ENCODE measurements at places on chromosomes 1 and 21.

DNA sequence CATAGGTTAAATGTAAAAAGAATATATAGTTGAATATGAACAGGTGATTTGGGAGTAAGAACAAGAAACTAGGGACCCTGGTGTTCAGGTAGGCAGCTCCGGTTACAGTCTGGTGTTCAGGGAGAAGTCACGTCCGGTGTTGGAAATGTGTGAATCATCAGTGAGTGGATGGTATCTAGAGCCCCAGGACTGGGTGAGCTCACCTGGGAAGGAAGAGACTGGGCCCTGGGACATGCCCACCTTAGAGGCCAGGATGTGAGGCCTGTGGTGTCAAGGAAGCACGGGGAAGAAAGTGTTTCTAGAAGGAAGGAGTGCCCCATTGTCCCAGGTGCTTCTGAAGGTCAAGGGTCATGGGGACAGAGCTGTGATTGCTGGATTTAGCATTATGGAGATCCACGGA lies 1.5 kb upstream of the GJB3 start:
- H3K27me3 ChIP-seq, result peaks cover 90% of the 10 kb centered on the region
- H3K27ac ChIP-seq, result no peak overlapping the region
- DNase-seq, result no peak
- H3K4me3 ChIP-seq, result no peak overlapping the region

DNA sequence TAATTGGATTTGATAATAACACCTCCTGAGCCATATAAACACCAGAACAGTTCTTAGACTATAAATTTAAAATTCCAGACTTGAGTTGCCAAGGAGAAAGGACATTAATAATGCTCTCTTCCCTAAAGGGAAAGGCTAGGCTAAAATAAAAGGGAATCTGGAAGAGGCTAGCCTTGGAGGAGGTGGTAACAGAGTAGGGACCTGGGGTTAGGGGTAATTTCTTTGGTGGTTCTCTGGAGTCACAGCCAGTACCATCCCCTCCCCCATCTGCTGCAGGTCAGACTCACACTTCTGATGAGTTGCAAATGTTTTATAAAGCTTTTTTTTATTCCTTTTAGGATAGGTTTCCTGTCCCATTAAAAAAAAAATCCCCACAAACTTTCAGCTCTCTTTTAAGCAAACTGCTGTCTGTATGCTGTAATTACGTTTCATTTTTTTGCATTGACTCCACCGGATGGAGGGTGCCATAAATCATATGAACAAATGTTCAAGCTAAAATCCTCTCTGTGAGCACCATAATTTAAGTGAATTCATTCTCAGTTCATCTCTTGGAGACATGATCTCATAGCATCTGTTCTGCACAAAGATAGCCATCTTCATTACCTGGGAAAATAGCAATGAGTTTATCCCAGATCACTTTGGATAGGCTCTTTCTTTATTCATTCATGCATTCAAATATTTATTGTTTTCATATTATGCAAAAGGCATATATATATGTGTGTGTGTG lies 379.6 kb downstream of the TTLL7 start:
- no peaks in the 10 kb centered on the region for H3K27me3 ChIP-seq
- no peak overlapping the region for H3K4me3 ChIP-seq
- H3K4me1 ChIP-seq, result no peaks in the 10 kb centered on the region
- no peak for DNase-seq
- no peaks in the 10 kb centered on the region for H3K36me3 ChIP-seq
- H3K27ac ChIP-seq, result no peak overlapping the region

GRCh38 chr21:32087447-32087846 lies 191.4 kb downstream of the MIS18A start:
- H3K27ac ChIP-seq, result no peak overlapping the region
- H3K27me3 ChIP-seq, result peaks cover 8% of the 10 kb centered on the region
- H3K36me3 ChIP-seq, result no peaks in the 10 kb centered on the region
- H3K4me3 ChIP-seq, result no peak overlapping the region

GRCh38 chr1:22575532-22576149 lies 12.4 kb downstream of the EPHA8 start:
- H3K4me3 ChIP-seq, result no peak overlapping the region
- no peak overlapping the region for H3K27ac ChIP-seq
- H3K27me3 ChIP-seq, result peaks cover 40% of the 10 kb centered on the region
- DNase-seq, result no peak
- H3K4me1 ChIP-seq, result peaks cover 6% of the 10 kb centered on the region

DNA sequence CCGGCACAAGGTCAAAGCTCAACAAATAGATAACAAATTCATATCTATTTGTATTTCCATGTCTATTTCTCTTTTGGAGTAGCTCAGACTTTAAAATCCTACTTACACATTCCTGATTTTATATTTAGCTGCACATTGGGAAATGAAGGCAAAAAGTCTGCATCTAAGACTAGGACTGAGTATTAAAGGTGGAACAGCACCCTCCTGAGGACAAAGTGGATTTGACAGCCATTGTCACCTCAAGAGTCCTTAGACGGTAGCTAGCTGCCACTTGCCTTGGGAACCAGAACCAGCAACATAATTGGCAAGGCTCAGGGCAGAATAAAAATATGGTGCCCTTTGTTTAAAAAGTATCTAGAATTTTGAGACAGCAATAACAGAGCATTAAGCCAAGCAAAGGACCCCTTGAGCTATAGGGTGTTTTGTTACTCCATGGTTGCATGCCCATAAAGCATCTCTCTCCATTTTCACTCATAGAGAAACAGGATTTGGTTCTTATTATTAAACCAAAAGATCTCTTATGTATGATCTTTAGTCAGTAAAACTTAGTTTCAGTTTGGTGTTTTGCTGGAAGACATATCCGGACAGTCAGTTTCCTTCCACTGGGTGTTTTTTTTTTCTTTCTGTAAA lies 30.0 kb upstream of the SGIP1 start:
- H3K27ac ChIP-seq, result no peak overlapping the region
- peaks cover 14% of the 10 kb centered on the region for H3K4me1 ChIP-seq
- H3K27me3 ChIP-seq, result no peaks in the 10 kb centered on the region
- no peak overlapping the region for H3K4me3 ChIP-seq
- H3K36me3 ChIP-seq, result no peaks in the 10 kb centered on the region
- DNase-seq, result peak; percentile 17

DNA sequence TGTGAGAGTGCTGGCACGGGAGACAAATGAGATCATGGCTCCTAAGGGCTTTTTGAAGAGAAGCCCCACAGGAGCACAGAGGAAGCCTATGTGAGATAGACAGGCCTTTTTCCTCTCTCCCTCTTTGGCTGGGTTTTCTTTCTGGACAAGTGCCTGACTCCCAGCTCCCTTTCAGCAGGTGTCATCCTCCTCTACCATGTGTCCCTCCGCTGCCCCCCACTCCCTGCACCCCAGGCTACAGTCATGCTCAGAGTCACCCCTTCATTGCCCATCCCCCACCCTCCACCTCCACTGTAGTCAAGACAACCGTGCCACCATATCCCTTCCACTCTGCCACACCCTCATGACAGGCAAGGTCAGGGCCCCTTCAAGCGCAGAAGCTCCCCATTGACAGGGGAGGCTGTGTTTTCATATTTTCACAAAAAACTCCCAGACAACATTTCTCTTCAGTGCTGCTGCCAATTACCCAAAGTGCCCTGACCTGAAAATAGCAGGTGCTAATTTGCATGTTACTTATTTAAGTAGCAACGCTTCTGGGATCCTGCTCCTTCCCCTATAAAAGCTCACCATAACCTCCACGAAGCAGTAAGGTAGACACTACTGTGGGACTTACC lies 92.1 kb upstream of the IPO9 start:
- H3K36me3 ChIP-seq, result no peaks in the 10 kb centered on the region
- DNase-seq, result no peak

GRCh38 chr1:197127246-197127912 lies 19.1 kb downstream of the ASPM start:
- H3K4me1 ChIP-seq, result no peaks in the 10 kb centered on the region
- H3K27me3 ChIP-seq, result no peaks in the 10 kb centered on the region
- H3K36me3 ChIP-seq, result no peaks in the 10 kb centered on the region
- DNase-seq, result no peak

- peaks cover 4% of the 10 kb centered on the region for H3K4me1 ChIP-seq
- no peak overlapping the region for H3K4me3 ChIP-seq
- H3K27me3 ChIP-seq, result peaks cover 22% of the 10 kb centered on the region
- no peaks in the 10 kb centered on the region for H3K36me3 ChIP-seq
These were observed 33.5 kb downstream of the GPA33 start for GRCh38 chr1:167056529-167057231.

GRCh38 chr21:44390886-44391285 lies 37.5 kb downstream of the TRPM2 start:
- DNase-seq, result no peak
- H3K36me3 ChIP-seq, result no peaks in the 10 kb centered on the region

DNA sequence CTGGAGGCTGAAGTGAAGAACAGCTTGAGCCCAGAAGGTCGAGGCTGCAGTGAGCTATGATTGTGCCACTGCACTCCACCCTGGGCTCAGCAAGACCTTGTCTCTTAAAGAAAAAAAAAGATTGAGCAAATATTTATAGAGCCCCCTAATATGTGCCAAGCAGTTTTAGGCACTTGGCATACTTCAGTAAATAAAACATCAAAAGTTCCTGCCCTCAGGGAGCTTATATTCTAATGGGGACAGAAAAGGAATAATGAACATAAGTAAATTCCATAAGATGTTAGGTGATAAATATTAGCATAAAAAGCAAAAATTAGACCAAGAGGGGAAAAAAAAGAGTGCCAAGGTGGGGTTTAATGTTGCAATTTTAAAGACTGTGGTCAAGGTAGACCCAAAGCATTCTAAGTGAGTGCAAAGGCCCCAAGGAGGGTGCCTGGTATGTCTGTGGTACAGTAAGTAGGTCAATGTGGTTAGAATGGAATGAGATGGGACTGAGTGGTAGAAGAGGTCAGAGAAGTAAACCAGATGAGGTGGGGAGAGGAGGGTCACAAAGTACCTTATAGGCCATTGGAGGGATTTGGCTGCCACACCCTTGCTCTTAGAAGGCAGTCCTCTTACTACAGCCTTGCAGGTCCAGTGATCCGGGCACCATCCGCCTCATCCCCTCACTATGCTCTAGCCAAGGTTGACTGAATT lies 2.2 kb upstream of the TOE1 start:
- no peak for DNase-seq
- H3K27ac ChIP-seq, result no peak overlapping the region
- H3K4me1 ChIP-seq, result peaks cover 51% of the 10 kb centered on the region
- peaks cover 27% of the 10 kb centered on the region for H3K36me3 ChIP-seq

GRCh38 chr1:96464066-96464465 lies 257.5 kb upstream of the PTBP2 start:
- no peaks in the 10 kb centered on the region for H3K4me1 ChIP-seq
- no peak overlapping the region for H3K4me3 ChIP-seq
- DNase-seq, result no peak
- no peaks in the 10 kb centered on the region for H3K36me3 ChIP-seq
- no peaks in the 10 kb centered on the region for H3K27me3 ChIP-seq

DNA sequence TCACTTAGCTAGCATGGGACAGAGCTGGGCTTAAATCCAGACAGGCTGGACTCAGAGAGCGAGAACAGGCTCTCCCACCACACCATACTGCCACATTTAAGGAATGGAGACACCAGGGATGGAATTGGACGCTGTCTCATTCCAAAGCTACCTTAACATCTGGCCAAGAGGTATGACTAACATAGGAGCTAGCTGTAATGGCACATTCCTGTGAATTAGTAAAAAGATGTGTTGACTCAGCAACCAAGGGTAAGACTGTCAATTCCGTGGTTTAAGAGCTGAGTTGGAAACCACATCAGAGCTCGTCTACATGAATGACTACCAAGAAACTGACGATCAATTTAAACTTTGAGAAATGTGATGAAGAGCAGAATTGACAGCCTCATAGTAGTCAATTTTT lies 8.3 kb upstream of the TNFRSF9 start:
- DNase-seq, result no peak
- no peaks in the 10 kb centered on the region for H3K36me3 ChIP-seq
- H3K4me3 ChIP-seq, result no peak overlapping the region
- H3K4me1 ChIP-seq, result peaks cover 6% of the 10 kb centered on the region

DNA sequence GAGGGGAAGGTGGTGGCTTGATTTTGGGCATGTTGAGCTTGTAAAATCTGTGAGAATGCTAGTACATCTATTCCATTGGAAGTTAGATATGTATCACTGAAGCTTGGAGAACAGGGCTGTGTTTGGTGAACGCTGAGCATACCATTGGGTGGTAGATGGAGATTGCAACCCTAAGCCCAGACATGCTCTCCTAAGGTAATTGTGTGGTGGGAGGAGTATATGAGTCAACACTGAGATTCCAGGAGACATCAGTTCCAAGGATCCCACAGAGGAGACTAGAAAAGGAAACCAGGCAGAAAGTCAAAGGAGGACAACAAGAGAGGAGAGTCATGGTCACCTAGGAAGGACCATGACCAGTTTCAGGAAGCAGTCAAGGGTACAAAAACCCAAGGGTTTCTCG lies 60.4 kb downstream of the KIF21B start:
- H3K4me3 ChIP-seq, result no peak overlapping the region
- DNase-seq, result no peak
- no peak overlapping the region for H3K27ac ChIP-seq
- no peaks in the 10 kb centered on the region for H3K36me3 ChIP-seq
- peaks cover 32% of the 10 kb centered on the region for H3K27me3 ChIP-seq

- DNase-seq, result no peak
- H3K4me3 ChIP-seq, result no peak overlapping the region
- no peaks in the 10 kb centered on the region for H3K27me3 ChIP-seq
- no peak overlapping the region for H3K27ac ChIP-seq
These were observed 123.4 kb downstream of the POU2F1 start for GRCh38 chr1:167344112-167344511.

DNA sequence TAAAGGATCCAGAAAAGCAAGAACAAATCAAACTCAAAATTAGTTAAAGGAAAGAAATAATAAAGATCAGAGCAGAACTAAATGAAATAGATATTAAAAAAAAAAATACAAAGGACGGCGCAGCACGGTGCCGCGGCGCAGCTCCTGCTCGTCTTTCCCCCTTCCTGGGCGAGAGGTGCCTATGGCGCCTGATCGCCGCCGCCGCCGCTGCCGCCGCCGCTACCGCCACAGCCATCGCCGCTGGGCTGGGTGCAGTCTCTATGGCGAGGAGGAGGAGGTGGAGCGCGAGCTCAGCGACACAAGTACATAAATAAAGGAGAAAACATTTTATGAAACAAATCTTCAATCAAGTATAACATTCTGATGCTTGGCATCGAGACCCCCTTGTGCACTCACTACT lies 77.6 kb upstream of the VANGL1 start:
- no peaks in the 10 kb centered on the region for H3K4me1 ChIP-seq
- DNase-seq, result no peak
- H3K27ac ChIP-seq, result no peak overlapping the region
- no peaks in the 10 kb centered on the region for H3K36me3 ChIP-seq

DNA sequence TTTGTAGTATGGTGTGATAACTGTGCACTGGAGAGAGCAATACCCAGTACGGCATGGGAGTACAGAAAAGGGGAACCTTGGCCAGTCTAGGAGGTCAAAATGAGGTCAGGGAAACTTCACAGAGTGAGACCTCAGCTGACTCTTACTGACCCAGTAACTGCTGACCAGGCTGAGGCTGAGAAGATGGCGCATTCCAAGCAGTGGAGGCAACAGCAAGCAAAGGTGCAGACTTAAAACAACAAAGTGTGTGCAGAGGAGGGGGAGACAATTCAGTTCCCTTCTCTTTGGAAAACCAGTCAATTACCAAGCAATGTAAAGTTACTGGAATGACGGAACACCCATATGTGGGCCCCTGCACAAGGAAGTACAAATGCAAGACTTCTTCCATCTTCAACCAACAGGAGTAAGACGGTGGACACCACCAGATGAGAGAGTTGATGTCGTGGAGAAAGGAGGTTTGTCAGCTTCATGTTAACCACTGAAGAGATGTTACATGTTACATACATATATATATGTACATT lies 54.6 kb upstream of the PRDX6 start:
- no peaks in the 10 kb centered on the region for H3K27me3 ChIP-seq
- DNase-seq, result no peak
- peaks cover 5% of the 10 kb centered on the region for H3K4me1 ChIP-seq
- no peak overlapping the region for H3K27ac ChIP-seq
- peaks cover 5% of the 10 kb centered on the region for H3K36me3 ChIP-seq

GRCh38 chr1:221439747-221440501 lies 302.0 kb downstream of the DUSP10 start:
- DNase-seq, result no peak
- H3K4me3 ChIP-seq, result no peak overlapping the region
- no peaks in the 10 kb centered on the region for H3K27me3 ChIP-seq
- H3K36me3 ChIP-seq, result no peaks in the 10 kb centered on the region
- no peak overlapping the region for H3K27ac ChIP-seq
- H3K4me1 ChIP-seq, result peaks cover 16% of the 10 kb centered on the region

Data from left ventricle myocardium inferior (tissue), 1 donor.